ENCODE measurements at places on chromosomes 5 and 9. TPM values are rescaled to one million over a fixed set of nuclear protein-coding genes. Genes with fewer than 3 reads are reported as not detected.

The PPIC gene
- total RNA-seq: not detected

The DNM1 gene
- 2.4 TPM for total RNA-seq

The PTTG1 gene
- total RNA-seq: 142 TPM

The GMCL2 gene
- total RNA-seq: not detected

The GFI1B gene
- total RNA-seq: not detected

The IRGM gene
- 1.8 TPM for total RNA-seq

The TRIM36 gene
- not detected for total RNA-seq

The DAPK1 gene
- 38.6 TPM for total RNA-seq

The PCDHGA12 gene
- total RNA-seq: 0.11 TPM

DNA sequence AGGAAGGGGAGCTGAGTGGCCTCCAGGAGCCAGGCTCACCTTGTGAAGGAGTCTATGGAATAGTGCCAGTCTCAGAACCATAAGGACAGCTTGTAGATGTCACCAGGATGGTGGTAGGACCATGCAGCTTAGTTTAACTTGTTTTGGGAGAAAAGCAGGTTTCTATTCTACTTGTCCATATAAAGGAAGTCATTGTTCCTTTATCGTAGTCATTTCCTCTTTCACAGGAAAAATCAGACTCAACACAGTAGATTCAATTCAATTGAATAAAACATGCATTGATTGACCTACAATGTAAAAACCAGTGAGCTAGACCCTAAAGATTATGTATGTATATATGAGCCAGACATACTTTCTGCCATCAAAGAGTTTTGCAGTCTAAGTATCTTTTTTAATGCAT is 53.3 kb downstream of the MEGF10 start:
- DNase-seq: no peak

- no peak for DNase-seq
These were observed 48.4 kb upstream of the EFNA5 start for GRCh38 chr5:107719034-107719606.

DNA sequence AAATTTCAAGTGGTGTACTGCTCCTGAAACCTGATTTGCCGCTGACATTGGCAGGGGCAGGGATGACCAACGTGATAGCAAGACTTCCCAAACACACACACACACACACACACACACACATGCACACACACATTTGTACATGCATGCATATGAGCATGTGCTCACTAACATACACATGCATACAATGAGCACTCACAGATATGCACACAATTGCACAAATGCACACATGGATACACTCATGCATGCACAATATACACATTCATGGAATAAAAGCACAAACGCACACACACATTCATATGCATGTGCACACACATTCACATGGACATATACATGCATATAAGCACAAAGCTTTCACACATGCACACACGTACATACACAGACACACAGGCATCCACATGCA is 181.2 kb upstream of the ZNF618 start:
- no peak for DNase-seq

DNA sequence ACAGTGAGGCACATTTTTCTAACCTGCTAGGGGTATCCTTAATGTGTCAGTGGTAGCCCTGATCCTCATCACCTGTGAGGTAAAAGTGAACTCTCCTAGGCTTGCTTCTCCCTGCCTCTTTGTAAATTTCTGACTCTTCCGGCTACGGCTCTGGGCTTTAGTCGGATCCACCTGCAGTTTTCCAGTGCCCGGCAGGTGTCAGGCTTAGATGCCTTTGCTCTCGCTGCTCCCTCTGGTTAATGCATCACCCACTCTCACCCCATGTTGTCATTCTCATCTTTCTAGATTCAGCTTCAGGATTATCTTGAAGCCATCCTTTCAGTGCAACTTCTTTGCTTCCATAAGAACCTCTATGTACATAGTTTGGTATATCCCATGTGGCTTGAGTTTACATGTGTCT is 3.6 kb downstream of the CEP78 start:
- no peak for DNase-seq

DNA sequence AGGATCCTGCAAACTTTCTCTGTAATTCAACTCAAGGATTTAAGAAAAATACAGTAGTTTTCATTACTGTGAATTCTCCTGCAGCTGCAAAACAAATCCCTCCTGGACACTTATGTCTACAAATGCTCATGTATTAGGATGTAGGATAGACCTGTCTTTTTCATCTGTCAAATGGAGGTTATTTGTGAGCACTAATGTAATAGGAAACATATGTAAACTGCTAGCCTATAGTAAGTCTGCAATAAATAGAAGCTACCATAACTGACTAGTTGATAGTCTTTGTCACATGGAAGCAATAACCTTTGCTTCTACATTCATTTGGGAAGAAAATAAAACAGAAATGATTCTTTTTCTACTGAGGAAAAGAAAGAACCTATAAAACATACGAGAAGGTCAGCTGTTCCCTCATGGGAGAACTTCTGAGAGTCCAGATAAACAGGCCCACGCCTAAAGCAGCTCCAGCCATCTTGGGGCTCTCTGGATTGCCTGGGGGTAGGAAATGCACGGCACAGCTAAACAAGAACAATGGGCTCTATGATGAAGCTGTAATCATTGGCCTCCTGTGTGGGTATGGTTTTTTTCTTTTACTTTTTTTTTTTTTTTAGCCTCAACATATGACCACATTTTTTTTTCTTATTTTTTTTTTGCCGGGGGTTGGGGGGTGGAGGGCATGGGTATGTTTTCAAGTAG is 6.2 kb downstream of the KCNV2 start:
- DNase-seq: no peak

DNA sequence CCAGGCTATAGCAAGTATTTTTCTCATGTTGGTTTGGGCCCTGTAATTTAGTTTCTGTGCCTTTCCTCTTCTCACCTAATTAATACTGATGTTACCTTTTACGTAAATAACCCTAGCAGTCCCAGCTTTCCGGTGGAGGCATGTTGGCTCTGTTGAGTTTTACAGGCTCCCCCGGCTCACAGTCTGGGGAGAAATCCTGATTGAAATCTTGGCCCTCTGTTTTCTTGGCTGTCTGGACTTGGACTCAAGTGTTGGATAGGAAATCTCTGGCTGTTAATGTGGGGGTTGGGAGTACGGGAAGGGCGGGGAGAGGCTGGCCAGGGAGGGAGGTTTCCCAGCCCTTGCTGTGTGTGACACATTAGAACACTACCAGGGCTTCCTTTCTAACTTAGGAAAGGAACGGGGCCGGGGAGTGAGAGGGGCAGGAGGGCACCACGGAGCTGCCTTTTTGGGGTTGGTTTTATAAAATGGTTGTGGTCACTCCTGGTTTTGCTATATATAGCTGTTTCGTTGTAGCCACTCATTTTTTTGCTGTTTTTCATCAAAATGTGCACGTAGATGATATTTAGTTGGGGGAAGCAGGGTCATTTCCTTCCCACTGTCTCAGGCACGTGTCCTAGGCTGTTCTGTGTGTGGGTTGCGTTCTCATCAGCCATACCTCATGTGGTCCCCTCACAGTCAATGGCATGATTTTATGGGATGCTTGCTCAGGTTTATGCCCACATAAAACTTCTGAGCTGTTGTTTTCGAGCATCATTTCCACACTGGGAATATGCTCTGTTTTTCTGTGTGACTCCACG is 11.0 kb downstream of the TRIO start:
- no peak for DNase-seq

- DNase-seq: no peak
These were observed 73.7 kb downstream of the SHB start for GRCh38 chr9:37995348-37995737.

GRCh38 chr5:116557669-116558271 is 16.9 kb downstream of the SEMA6A start:
- no peak for DNase-seq

GRCh38 chr9:102209176-102209575 is 470.7 kb upstream of the GRIN3A start:
- DNase-seq: no peak

DNA sequence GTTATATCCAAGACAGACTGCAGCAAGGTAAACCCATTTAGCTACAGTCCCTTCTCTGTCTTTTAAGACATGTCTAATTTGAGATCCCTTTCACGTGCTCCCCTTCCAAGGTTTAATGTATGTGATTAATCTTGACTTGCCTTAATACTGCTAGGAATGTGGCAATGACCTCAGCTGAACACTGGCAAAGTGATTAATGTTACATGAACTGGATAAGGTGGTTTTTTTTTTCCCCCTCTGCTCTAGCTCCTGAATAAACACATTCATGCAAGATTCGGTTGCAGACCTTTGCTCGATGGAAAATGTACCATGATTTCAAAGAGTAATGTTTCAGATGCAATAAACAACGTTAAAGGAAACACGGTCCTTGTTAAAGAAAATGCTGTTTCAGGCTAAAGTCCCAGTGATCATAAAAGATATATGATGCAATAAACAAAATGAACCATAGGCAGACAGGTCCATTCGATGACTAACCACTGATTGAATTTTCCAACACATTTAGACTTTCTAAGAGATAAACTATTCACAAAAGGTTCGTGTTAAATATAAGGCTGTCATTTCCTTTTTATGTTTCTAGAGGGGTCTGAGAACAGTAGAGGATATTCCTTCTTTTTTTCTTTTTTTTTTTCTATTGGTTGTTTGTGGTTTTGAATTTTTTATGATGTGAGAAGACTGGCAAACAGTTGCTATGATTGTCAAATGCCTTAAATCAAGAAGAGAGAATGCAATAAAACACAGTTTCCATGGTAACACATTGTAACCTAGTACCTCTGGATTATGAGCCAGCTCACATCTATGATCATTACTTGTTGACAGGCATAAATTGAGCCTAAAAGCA is 44.7 kb upstream of the ZNF608 start:
- no peak for DNase-seq

Data from activated T-helper 2 cell treated with anti-CD3 and anti-CD28 coated beads, Interferon-gamma antibody, Interleukin-2, Interleukin-4, amounts not matched to agents 10 μg/mL and 5 μg/mL and 100 μg/mL, durations not matched to agents 14 hours and 24 hours and 36 hours (primary cell).